T-helper 17 cell (primary cell): ENCODE measurements at places on chromosomes 1 and 21. TPM values are rescaled to one million over a fixed set of nuclear protein-coding genes. Genes with fewer than 3 reads are reported as not detected.

- no peak overlapping the region for H3K27ac ChIP-seq
- peaks cover 29% of the 10 kb centered on the region for H3K4me1 ChIP-seq
- peaks cover 49% of the 10 kb centered on the region for H3K27me3 ChIP-seq
- no peak for DNase-seq
- H3K36me3 ChIP-seq = no peaks in the 10 kb centered on the region
Measured at GRCh38 chr1:154750681-154751665, 119.1 kb downstream of the KCNN3 start.

- H3K4me3 ChIP-seq = no peak overlapping the region
- peaks cover 2% of the 10 kb centered on the region for H3K4me1 ChIP-seq
- peaks cover 84% of the 10 kb centered on the region for H3K27me3 ChIP-seq
- DNase-seq = no peak
- peaks cover 15% of the 10 kb centered on the region for H3K36me3 ChIP-seq
Measured at GRCh38 chr1:167128261-167129227, 34.7 kb downstream of the STYXL2 start.

- peaks cover 3% of the 10 kb centered on the region for H3K36me3 ChIP-seq
- H3K27me3 ChIP-seq = peaks cover 2% of the 10 kb centered on the region
- peaks cover under 1% of the 10 kb centered on the region for H3K4me1 ChIP-seq
- DNase-seq = no peak
- no peak overlapping the region for H3K27ac ChIP-seq
- H3K4me3 ChIP-seq = no peak overlapping the region
Measured at GRCh38 chr1:87393445-87394085, 64.9 kb downstream of the LMO4 start.

- H3K27ac ChIP-seq = no peak overlapping the region
- no peak for DNase-seq
- no peak overlapping the region for H3K4me3 ChIP-seq
Measured at GRCh38 chr1:242206994-242207393, 208.1 kb upstream of the MAP1LC3C start.

- H3K27ac ChIP-seq = no peak overlapping the region
- no peaks in the 10 kb centered on the region for H3K36me3 ChIP-seq
- DNase-seq = no peak
- no peaks in the 10 kb centered on the region for H3K4me1 ChIP-seq
Measured at GRCh38 chr1:192959657-192960186, 99.4 kb downstream of the UCHL5 start.

The CEP350 gene
- total RNA-seq = 66.8 TPM

The RAB3GAP2 gene
- 49.1 TPM for total RNA-seq

The AK2 gene
- total RNA-seq = 51.1 TPM
